ENCODE measurements at places on chromosomes 3 and 15.

- DNase-seq, result peak; percentile 71
Observed at GRCh38 chr3:174440253-174440701, 418.9 kb upstream of the NAALADL2 start.

DNA sequence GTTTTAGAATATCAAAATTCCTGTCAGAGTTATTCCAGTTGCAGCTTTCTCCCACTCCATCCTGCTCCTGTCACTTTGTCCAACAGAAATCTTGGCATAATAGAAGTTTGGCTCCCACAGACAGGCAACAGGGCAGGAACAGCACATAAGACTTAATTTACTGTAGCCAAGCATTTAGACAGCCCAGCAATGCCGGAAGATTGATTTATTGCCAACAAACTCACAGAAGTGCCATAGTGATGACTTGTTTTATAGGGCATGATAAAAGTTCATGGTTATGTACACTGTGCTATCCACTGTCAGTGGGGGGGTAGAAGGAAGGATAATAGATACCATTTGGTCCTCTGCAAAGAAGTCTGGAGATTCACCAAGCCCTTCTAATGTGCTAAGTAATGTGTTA is 98.3 kb upstream of the CBLB start:
- DNase-seq, result no peak

GRCh38 chr3:62562017-62562416 is 188.7 kb upstream of the FEZF2 start:
- no peak for DNase-seq

- peak; percentile 45 for DNase-seq
Observed at GRCh38 chr3:17808994-17809393, 66.6 kb upstream of the TBC1D5 start.

GRCh38 chr3:100209948-100210771 is 50.6 kb upstream of the TBC1D23 start:
- DNase-seq, result no peak

GRCh38 chr15:51186181-51186705 is 91.5 kb upstream of the TNFAIP8L3 start:
- DNase-seq, result no peak

DNA sequence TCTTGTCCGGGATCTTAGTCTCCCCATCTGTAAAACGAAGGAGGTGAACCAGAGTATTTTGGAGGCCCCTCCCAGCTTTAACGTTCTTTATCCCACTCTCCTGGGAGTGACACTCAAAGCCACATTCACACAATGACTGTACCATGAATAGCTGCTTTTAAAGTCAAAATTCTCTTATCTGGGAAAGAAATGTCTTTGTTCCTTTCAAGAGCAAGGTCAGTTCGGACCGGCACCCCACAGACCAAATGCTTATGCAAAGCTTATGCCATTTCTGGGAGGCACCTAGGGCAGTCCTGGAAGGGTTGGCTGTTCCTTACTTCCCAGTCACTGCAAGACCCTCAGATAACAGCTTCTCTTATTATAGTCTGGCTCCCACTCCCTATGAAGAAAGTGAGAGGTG is 53.5 kb upstream of the WNT5A start:
- no peak for DNase-seq

Measured in RPMI8226 (cell line).